T-helper 9 cell (primary cell): ENCODE measurements at places on chromosomes 2 and 18.

DNA sequence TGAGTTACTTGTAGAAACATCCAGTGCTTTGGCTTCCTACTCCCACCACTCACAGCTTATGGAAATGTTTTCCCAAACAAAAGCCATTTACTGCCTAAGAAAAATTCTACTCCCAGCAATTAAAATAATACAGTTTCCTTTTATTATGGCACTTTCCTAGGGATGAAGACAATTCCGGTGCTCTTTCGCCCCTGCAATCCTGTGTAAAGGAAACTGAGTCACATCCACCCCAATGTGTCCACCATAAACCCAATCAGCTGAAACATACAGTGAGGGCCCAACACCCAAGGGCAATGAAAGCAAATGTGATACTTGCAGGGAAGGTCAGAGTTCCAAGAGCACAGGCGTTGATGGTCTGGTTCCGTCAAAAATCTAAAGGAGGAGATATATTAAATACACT lies 62.0 kb upstream of the ST3GAL5 start:
- DNase-seq: no peak

DNA sequence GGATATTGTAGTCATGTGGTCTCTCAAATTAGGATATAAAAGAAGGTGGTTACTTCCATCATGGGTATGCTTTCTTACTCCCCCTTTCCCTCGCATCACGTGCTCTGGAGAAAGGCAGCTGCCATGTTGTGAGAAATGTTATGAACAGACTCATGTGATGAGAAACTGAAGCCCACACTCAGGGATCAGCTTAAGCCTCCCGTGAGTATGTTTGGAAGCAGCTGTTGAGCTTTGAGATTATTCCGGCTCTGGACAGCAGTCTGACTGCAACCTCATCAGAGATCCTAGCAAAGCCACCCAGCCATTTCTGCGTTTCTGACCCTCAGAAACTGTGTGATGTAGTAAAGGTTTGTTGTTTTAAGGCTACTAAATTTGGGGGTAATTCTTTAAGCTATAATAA lies 700.1 kb downstream of the ADCYAP1 start:
- no peak for DNase-seq

- DNase-seq: no peak
These were observed 558.4 kb downstream of the PIK3C3 start for GRCh38 chr18:42513441-42513840.

DNA sequence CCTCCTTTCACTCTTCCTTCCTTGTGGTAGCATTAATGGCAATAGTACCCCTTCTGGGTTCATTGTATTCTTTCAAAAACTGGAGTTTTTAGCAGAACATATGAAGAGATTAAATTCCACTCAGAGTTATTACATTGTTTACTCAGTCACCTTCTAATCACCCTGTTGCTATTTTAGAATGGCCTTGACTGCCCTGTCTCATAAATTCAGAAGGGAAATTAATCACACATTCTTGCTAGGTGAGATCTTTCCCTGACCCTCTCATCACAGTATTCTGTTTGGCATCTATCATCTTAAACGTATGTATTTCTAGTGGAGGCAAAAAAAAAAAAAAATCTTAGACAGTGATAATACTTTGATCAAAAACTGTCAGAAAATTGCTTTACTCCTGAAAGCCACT lies 760.4 kb downstream of the ADCYAP1 start:
- no peak for DNase-seq
